ENCODE measurements at places on chromosomes 7 and 10. TPM values are rescaled to one million over a fixed set of nuclear protein-coding genes. Genes with fewer than 3 reads are reported as not detected.

The PAX4 gene
- not detected for total RNA-seq

The PMS2 gene
- total RNA-seq = 15.7 TPM

GRCh38 chr10:50605269-50605950, 18.3 kb downstream of the SGMS1 start:
- H3K27me3 ChIP-seq = no peaks in the 10 kb centered on the region
- peaks cover 79% of the 10 kb centered on the region for H3K4me1 ChIP-seq
- no peak for DNase-seq
- H3K27ac ChIP-seq = peak overlapping the region; percentile 38
- H3K4me3 ChIP-seq = peak overlapping the region; percentile 12
- no peaks in the 10 kb centered on the region for H3K36me3 ChIP-seq

DNA sequence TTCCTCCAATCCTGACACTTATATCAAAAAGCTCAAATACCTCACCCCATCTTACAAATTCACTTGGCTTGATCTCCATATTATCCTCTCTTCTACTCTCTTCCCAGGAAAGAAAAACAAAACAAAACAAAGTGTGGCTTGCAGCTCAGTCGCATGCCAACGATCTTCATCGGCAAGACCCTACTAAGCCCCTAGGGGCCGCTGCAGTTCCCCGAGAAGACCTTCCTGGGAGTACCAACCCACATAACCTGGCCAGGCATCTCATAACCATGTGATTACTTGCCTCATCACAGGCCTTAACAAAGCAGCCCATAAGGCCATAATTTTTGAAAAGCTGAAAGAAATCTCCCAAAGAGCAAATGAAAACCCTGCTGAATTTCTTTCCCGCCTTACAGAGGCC, 103.7 kb downstream of the ZNF92 start:
- H3K27ac ChIP-seq = no peak overlapping the region
- H3K4me3 ChIP-seq = no peak overlapping the region
- peaks cover 5% of the 10 kb centered on the region for H3K4me1 ChIP-seq
- H3K27me3 ChIP-seq = no peaks in the 10 kb centered on the region
- no peaks in the 10 kb centered on the region for H3K36me3 ChIP-seq
- no peak for DNase-seq

DNA sequence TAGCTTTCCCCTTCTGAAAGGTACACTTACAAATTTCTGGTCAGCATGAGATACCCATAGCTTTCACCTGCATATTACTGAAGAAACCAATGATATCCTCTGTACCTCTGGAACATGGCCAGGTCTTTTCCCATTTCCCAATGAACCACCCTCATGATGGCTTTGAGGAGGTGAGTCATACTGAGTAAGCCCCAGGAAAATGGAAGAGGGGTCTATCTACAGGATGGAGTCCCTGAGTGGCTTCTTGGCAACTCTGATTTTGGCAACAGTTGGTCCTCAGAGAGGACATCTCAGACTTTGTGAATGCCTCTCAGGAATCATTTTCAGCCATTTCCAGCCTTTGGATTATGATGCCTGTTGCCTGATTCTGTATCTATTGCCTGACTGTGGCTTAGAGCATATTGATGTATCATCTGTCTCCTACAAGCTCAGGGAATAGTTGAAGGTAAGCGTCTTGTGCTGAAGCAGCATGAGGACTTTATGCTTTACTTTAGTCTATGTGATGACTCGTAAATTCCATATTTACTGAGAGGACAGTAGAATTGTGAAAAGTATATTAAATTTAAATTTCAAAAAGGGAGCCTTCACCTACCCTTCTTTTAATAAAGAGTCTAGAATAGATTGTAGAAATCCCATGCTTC, 84.7 kb upstream of the DKK1 start:
- DNase-seq = no peak
- no peak overlapping the region for H3K27ac ChIP-seq
- no peaks in the 10 kb centered on the region for H3K27me3 ChIP-seq
- no peaks in the 10 kb centered on the region for H3K36me3 ChIP-seq
- H3K4me3 ChIP-seq = no peak overlapping the region
- H3K4me1 ChIP-seq = peaks cover 22% of the 10 kb centered on the region

The SEPHS1 gene
- 44.0 TPM for total RNA-seq

GRCh38 chr10:102741726-102742237, 2.0 kb upstream of the WBP1L start:
- no peak overlapping the region for H3K4me3 ChIP-seq
- DNase-seq = no peak
- no peak overlapping the region for H3K27ac ChIP-seq
- H3K36me3 ChIP-seq = no peaks in the 10 kb centered on the region
- H3K27me3 ChIP-seq = no peaks in the 10 kb centered on the region

The ATP6V0E2 gene
- total RNA-seq = 29.4 TPM

GRCh38 chr10:77841711-77842375, 84.7 kb downstream of the DLG5 start:
- H3K4me3 ChIP-seq = no peak overlapping the region
- peak; percentile 73 for DNase-seq
- no peaks in the 10 kb centered on the region for H3K27me3 ChIP-seq
- H3K27ac ChIP-seq = no peak overlapping the region
- H3K36me3 ChIP-seq = peaks cover 33% of the 10 kb centered on the region

DNA sequence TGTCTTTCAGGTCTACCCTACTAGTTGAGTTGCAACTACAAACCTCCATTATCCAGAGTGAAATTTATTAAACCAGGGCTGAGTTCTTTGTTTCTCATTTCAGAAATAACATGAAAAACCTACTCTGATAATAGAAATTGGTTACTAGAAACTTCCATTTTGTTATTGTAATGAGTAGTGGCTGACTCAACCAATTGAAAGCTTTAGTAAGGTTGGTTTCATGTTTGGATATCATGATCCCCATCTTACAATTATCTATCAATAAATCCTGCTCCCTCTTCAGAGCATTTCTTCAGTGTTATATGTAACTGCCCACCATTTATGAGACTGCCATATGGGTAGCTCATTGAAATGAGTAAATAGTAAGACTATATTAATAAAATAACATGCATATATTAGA, 16.9 kb downstream of the MDFIC start:
- peaks cover 94% of the 10 kb centered on the region for H3K4me1 ChIP-seq
- no peak for DNase-seq
- peaks cover 3% of the 10 kb centered on the region for H3K36me3 ChIP-seq
- H3K4me3 ChIP-seq = no peak overlapping the region

The PAPOLB gene
- not detected for total RNA-seq

DNA sequence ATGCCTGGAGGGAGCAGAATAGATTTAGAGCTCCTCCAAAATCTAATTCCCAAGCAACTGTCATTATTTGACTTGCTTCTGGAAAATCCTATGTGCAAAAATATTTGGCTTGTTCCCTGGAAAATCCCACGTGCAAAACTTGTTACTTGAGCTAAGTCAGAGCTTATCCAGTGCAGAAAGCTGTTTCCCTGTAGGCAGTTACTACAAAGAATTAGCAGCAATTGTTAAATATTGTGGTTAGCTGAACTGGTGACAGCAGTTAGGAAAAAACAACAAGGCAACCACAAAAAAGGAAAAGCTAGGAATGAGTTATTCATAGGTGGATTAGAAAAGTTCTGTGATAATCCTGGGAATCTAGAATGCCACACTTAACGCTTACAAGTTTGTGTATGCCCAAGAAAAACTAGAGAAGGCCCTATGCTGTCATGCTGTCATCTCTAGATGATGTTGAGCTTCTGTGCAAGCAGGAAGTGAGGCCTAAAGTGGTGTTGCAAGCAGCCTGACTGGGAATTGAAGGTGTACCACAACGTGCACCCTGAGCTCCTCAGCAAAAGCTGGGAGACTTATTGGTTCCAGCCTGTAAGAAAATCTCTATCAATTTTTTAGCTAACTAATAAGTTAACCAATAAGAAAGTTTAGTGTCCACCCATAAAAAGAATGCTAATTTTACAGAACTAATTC, 738.6 kb upstream of the LRRTM3 start:
- no peaks in the 10 kb centered on the region for H3K27me3 ChIP-seq
- no peak overlapping the region for H3K4me3 ChIP-seq
- no peak for DNase-seq
- H3K27ac ChIP-seq = no peak overlapping the region
- no peaks in the 10 kb centered on the region for H3K36me3 ChIP-seq
- H3K4me1 ChIP-seq = no peaks in the 10 kb centered on the region

The CLDN4 gene
- 0.30 TPM for total RNA-seq

DNA sequence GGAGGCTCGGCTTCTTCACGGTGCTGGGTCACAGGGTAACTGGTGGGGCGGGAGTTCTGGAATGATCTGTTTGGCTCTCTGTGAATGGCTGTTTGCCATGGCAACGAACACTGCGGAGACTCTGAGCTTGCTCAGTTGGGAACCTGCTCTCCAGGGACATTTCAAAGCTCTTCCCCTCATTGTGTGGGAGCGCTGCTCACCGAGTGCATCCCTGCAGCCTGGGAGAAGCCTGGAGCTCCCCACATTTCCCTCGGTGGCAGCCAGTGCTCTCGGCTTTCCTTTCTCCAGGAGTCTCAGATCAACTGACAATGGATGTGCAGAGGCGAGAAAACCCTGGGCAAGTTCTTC, 57.6 kb upstream of the CACUL1 start:
- H3K4me3 ChIP-seq = no peak overlapping the region
- H3K36me3 ChIP-seq = no peaks in the 10 kb centered on the region
- no peak overlapping the region for H3K27ac ChIP-seq
- no peak for DNase-seq

The HIPK2 gene
- 48.9 TPM for total RNA-seq

- H3K4me3 ChIP-seq = no peak overlapping the region
- H3K27ac ChIP-seq = no peak overlapping the region
- no peak for DNase-seq
- H3K36me3 ChIP-seq = no peaks in the 10 kb centered on the region
- no peaks in the 10 kb centered on the region for H3K4me1 ChIP-seq
Measured at GRCh38 chr10:36313142-36313541, 671.0 kb upstream of the FZD8 start.

The HOXA1 gene
- total RNA-seq = 1.7 TPM

GRCh38 chr7:125399408-125399807, 469.8 kb upstream of the POT1 start:
- no peak overlapping the region for H3K27ac ChIP-seq
- no peak overlapping the region for H3K4me3 ChIP-seq
- DNase-seq = no peak
- no peaks in the 10 kb centered on the region for H3K4me1 ChIP-seq

The PSMC2 gene
- 95.2 TPM for total RNA-seq

The ZNF853 gene
- total RNA-seq = 4.4 TPM

- H3K27me3 ChIP-seq = no peaks in the 10 kb centered on the region
- H3K36me3 ChIP-seq = no peaks in the 10 kb centered on the region
- H3K4me3 ChIP-seq = no peak overlapping the region
- no peak overlapping the region for H3K27ac ChIP-seq
- no peaks in the 10 kb centered on the region for H3K4me1 ChIP-seq
Measured at GRCh38 chr7:100400656-100401055, 27.4 kb downstream of the PILRA start.

The SUN3 gene
- total RNA-seq = not detected

The CDK13 gene
- 125 TPM for total RNA-seq

- no peaks in the 10 kb centered on the region for H3K27me3 ChIP-seq
- peak overlapping the region; percentile 23 for H3K27ac ChIP-seq
- H3K36me3 ChIP-seq = no peaks in the 10 kb centered on the region
- H3K4me1 ChIP-seq = no peaks in the 10 kb centered on the region
- DNase-seq = no peak
- no peak overlapping the region for H3K4me3 ChIP-seq
Measured at GRCh38 chr7:46705386-46706255, 784.5 kb upstream of the IGFBP3 start.

The NPSR1 gene
- not detected for total RNA-seq

The FRAT2 gene
- 75.6 TPM for total RNA-seq

- peak overlapping the region; percentile 85 for H3K27ac ChIP-seq
- H3K27me3 ChIP-seq = no peaks in the 10 kb centered on the region
- H3K36me3 ChIP-seq = no peaks in the 10 kb centered on the region
- H3K4me1 ChIP-seq = peaks cover 24% of the 10 kb centered on the region
- H3K4me3 ChIP-seq = peak overlapping the region; percentile 43
- peak; percentile 82 for DNase-seq
Measured at GRCh38 chr10:6400331-6400730, 179.7 kb downstream of the PRKCQ start.

The BHLHA15 gene
- 3.1 TPM for total RNA-seq

The FBXO24 gene
- total RNA-seq = 0.54 TPM

DNA sequence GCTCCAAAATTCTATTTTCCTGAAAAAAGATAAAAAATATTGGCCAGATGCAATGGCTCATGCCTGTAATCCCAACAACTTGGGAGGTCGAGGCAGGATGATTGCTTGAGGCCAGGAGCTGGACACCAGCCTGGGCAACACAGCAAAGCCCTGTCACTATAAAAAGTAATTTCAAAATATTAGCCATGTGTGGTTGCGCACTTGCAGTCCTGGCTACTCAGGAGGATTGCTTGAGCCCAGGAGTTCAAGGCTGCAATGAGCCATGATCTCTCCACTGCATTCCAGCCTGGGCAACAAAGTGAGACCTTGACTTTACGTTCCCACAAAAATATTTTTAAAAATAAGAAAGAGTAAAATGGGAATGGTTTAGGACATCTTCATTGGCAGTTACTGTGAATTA, 104.1 kb upstream of the AFAP1L2 start:
- H3K27ac ChIP-seq = no peak overlapping the region
- H3K4me1 ChIP-seq = peaks cover 51% of the 10 kb centered on the region

The BAMBI gene
- total RNA-seq = 38.0 TPM

DNA sequence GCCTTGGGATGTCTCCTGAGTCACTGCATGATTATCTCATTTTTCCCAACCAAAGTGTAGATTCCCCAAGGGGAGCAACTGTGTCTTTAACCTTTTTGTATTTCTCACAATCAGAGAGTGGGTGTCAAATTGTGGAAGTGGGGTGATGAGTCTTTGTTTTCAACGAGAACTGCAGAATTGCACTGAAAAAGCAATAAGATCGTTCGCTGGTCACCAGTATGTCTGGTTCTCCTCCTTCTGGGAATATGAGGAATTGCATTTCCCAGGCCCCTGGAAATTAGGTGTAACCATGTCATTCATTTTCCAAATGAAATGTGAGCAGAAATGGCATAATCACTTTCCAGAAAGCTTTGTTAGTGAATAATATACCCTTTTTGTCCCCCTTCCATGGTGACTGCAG, 326.9 kb downstream of the GPAM start:
- H3K27me3 ChIP-seq = no peaks in the 10 kb centered on the region
- no peak overlapping the region for H3K4me3 ChIP-seq
- no peak for DNase-seq
- H3K27ac ChIP-seq = no peak overlapping the region
- no peaks in the 10 kb centered on the region for H3K36me3 ChIP-seq

GRCh38 chr10:74973741-74974392, 137.6 kb upstream of the SAMD8 start:
- no peaks in the 10 kb centered on the region for H3K27me3 ChIP-seq
- no peak overlapping the region for H3K27ac ChIP-seq
- H3K36me3 ChIP-seq = peaks cover 7% of the 10 kb centered on the region
- peaks cover 20% of the 10 kb centered on the region for H3K4me1 ChIP-seq
- DNase-seq = no peak

- H3K27ac ChIP-seq = peak overlapping the region; percentile 28
- DNase-seq = no peak
- no peak overlapping the region for H3K4me3 ChIP-seq
- no peaks in the 10 kb centered on the region for H3K27me3 ChIP-seq
- H3K4me1 ChIP-seq = peaks cover 61% of the 10 kb centered on the region
- H3K36me3 ChIP-seq = no peaks in the 10 kb centered on the region
Measured at GRCh38 chr7:37212051-37212450, 236.6 kb downstream of the ELMO1 start.

- H3K4me1 ChIP-seq = no peaks in the 10 kb centered on the region
- no peak overlapping the region for H3K27ac ChIP-seq
- no peak overlapping the region for H3K4me3 ChIP-seq
- no peaks in the 10 kb centered on the region for H3K27me3 ChIP-seq
- no peaks in the 10 kb centered on the region for H3K36me3 ChIP-seq
Measured at GRCh38 chr7:7102906-7103305, 79.4 kb upstream of the C1GALT1 start.

- H3K27me3 ChIP-seq = no peaks in the 10 kb centered on the region
- H3K27ac ChIP-seq = no peak overlapping the region
- peaks cover 43% of the 10 kb centered on the region for H3K36me3 ChIP-seq
- no peak for DNase-seq
- H3K4me1 ChIP-seq = no peaks in the 10 kb centered on the region
Measured at GRCh38 chr10:102473445-102474331, 22.3 kb upstream of the C10orf95 start.
